ENCODE measurements at places on chromosomes 4 and X.
A peak's percentile ranks its signal among the peaks of the same experiment; 100 is the strongest.

DNA sequence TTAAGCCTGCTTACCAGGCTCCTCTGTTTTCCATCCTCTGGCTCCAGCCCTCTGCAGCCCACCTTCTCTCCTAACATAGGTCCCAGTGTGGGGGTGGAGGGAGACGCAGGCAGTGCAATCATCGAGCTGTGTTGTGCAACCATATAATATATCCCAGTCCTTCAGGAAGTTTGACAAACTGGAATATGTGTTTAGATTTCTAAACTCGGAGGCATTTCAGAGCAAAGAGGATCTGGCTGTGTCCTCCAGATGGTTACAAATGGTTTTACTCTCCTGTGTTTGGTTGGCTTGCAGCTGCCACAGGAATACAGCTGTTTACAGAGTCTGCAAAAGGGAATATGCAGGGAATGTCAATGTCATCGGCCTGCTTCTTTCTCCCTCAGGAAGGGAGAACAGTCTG is 195.3 kb upstream of the LNX1 start:
- no peak for DNase-seq

GRCh38 chrX:79412972-79413371 is 45.8 kb upstream of the ITM2A start:
- no peak for DNase-seq

DNA sequence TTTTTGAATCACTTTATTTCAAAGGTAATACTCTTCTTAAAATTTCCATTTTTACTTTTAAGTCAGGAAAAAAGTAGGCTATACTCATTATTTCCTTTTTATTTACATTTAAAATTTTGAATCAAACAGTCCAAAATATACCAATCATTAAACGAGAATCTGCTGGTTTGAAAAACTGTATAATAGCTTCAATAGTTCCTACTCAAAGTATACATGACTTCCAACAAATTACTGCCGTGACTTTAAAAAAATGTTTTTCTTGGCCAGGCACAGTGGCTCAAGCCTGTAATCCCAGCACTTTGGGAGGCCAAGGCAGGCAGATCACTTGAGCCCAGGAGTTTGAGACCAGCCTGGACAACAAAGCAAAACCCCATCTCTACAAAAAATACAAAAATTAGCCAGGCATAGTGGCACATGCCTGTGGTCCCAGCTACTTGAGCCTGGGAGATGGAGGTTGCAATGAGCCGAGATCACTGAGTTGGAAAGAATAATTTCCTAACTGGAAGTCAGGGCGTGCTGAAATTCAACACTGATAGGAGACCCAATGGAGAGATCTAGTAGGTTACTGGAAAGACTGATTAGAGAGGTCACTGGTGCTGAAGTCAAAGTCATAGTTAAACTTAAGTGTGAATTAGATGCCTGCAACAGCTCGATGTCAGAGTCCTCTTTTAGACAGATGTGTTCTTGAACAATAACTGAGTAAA is 9.0 kb downstream of the KLHL8 start:
- no peak for DNase-seq

- DNase-seq, result no peak
Observed at GRCh38 chrX:140744085-140744484, 34.5 kb downstream of the LINC00632 start.

GRCh38 chr4:109548655-109549054 is 11.4 kb upstream of the MCUB start:
- peak; percentile 30 for DNase-seq

- no peak for DNase-seq
Observed at GRCh38 chr4:118361192-118361591, 8.4 kb upstream of the PRSS12 start.

GRCh38 chr4:102780476-102781144 is 19.8 kb upstream of the MANBA start:
- no peak for DNase-seq

DNA sequence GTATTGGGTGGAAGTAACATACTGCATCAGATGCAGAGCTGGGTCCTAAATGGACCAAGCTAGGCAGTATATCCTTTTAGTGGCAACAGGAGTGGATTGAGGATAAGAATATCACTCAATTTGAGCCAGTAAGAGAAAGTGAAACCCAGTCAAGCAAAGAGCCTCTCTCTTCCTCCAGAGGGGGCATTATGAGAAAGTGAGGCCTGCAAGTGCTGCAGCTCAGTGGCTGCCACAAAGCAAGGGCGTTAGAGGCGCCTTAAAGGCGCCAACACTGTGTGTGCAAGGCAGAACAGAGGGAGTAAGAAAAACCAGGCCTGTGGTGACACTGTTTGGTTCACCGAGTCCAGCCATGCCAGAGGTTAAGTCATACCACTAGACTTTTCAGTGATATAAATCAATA is 17.5 kb downstream of the STX18 start:
- DNase-seq, result peak; percentile 11

DNA sequence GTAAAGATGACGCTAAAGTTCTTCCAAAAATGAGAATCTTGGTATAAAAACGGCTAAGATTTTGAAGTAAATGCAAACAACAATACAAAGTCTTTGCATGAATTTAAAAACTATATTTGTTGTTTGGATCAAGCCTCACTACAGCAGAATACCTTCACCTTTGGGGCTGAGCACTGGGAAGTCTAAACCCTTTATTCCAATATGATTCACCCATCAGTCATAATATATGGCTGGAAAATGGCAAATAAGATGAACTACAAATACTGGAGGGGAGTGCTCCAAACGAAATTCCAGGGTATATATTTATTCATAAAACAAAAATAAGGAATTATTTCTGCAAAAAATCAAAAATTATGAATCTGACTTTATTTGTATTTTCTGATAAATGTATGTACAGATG is 138.4 kb downstream of the SCFD2 start:
- DNase-seq, result no peak

- peak; percentile 76 for DNase-seq
Observed at GRCh38 chrX:41334363-41335197, 618 bp downstream of the DDX3X start.

GRCh38 chr4:47907089-47907646 is 7.2 kb downstream of the NFXL1 start:
- no peak for DNase-seq

DNA sequence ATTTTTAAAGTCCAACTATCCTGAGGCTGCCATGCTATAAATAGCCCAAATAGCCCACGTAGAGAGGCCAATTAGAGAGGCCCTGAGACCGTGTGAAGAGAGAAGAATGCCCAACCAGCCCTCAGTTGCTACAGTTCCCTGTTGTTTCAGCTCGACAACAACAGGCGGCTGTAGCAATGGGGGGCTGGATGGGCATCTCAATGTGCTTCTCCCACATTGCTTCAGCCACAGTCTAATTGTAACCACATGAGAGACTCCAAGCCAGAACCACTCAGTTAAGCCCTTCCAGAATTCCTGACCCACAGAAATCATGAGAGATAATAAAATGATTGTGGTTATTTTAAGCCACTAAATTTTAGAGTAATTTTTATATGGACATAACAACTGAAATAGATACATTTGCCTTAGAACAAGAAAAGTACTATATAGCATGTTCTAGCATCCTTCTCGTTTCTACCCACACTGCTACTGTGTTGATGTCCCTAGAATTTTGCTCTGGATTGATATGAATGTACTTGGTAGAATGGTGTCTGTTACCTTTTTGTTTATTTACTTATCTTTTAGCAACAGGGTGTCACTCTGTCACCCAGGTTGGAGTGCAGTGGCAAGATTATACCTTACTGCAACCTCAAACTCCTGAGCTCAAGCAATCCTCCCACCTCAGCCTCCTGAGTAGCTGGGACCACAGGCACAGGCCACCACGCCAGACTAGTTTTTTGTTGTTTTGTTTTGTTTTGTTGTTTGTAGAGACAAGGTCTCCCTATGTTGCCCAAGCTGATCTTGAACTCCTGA is 436.4 kb downstream of the BCOR start:
- DNase-seq, result no peak

GRCh38 chrX:147902270-147902669 is 9.4 kb upstream of the FMR1 start:
- no peak for DNase-seq

- DNase-seq, result no peak
Observed at GRCh38 chr4:53515076-53515475, 76.2 kb downstream of the LNX1 start.

DNA sequence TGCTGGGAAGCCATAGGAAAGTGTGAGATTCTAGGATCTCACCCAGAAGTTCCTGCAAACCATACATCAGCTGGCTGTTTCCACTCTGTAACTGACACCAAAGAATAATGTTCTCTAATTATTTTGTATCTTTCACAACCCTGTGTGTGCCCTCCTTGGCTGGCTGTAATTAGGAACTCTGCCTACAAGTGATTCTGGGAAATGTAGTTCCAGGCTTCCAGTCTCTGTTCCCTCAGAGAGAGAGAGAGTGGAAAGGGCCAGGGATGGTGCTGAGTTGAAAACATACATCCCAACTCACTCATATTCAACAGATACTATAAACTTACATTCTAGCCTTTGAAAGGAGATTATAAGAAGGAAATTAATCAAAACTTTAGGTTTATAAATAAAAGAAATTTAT is 57.5 kb upstream of the C1QTNF7 start:
- no peak for DNase-seq

DNA sequence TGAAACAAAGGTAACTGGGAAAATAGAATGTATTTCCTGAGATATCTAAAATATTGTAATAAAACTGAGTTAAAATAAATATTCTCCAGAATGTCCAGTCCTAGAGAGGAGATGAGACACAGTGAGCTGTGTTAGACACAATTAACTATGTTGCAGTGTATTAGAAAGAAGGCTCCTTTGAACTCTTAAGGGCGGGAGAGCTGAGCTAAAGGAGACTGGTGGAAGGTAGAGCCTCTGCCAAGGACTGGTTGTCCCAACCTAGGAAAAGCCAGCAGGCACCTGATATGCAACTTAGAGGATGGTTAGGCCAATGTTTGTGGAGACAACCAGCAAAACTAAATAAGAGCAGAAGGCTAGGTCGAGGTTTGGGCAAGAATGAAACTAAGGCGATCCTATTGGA is 4.3 kb downstream of the ASB11 start:
- no peak for DNase-seq

DNA sequence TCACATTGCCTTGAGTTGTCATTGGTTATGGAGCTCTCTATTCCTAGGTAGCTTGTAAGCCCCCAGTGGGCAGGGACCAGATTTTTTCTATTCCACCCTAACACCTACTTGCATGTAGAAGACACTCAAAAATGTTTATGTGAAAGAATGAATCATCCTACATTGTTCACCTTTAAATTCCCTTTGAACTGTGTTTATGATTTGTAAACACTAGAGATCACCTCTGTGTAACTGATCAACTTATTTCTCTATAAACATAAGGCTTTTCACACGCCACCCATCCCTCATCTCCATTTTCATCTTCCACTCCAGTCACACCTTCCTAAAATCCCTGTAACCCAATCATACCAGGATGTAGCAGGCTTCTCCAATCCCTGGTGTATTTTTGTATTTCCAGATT is 142.6 kb upstream of the LEF1 start:
- no peak for DNase-seq

- DNase-seq, result no peak
Observed at GRCh38 chr4:68599150-68599549, 23.0 kb upstream of the UGT2B17 start.

GRCh38 chr4:45302828-45303227 is 576.5 kb upstream of the GNPDA2 start:
- DNase-seq, result no peak

DNA sequence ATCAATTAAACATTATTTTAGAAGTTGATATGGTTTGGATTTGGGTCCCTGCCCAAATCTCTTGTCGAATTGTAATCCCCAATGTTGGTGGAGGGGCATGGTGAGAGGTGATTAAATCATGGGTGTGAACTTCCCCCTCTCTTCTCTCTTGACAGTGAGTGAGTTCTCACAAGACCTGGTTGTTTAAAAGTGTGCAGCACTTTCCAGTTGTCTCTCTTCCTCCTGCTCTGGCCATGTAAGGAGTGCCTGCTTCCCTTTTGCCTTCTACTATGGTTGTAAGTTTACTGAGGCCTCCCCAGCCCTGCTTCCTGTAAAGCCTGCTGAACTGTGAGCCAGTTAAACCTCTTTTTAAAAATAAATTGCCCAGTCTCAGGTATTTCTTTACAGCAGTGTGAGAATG is 141.4 kb downstream of the GALNTL6 start:
- DNase-seq, result no peak

DNA sequence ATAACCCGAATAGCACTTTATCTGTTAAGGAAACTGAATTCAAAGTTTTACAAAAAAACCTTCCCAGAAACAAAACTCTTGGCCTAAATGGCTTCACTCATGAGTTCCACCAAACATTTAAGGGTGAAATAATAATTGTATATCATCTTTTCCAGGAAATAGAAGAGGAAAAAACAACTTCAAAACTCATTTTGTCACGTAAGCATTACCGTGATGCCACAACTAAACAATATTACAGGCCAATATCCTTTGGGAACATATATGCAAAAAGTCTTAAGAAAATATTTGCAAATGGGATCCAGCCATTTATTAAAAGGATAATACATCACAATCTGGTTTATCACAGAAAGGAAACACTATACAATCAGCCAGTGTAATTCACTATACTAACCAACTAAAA is 130.1 kb upstream of the MAB21L2 start:
- no peak for DNase-seq

- DNase-seq, result no peak
Observed at GRCh38 chrX:24243188-24243587, 70.7 kb downstream of the SUPT20HL2 start.

GRCh38 chrX:39011454-39012221 is 210.4 kb downstream of the MID1IP1 start:
- DNase-seq, result no peak

DNA sequence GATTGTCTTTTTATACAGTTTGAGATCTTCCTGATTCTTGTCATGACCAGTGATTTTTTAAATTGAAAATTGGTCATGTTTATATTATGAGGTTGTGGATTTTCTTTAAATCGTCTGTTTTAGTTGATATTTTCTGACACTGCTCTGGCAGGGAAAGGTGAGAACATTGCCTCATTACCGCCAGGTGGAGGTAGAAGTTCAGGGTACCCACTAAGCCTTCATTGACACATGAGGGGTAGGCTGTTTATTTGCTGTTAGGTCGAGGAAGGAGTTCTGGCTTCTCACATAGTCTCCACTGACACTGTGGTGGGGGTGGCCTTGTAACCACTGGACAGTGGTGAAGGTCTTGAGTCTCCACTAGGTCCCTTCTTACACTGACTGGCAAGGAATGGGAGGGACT is 117.6 kb upstream of the GPR101 start:
- DNase-seq, result no peak

GRCh38 chr4:153962311-153963039 is 173.6 kb upstream of the SFRP2 start:
- DNase-seq, result peak; percentile 27

GRCh38 chr4:151783867-151784266 is 23.1 kb upstream of the GATB start:
- no peak for DNase-seq

Data from stimulated activated CD4-positive, alpha-beta T cell treated with anti-CD3 and anti-CD28 coated beads, Interleukin-15, amount 100 ng/mL, for 24 hours (primary cell).